Dermis blood vessel endothelial cell (primary cell): ENCODE measurements at places on chromosomes 3 and 15. TPM values are rescaled to one million over a fixed set of nuclear protein-coding genes. Genes with fewer than 3 reads are reported as not detected.

PRR20G gene
- total RNA-seq = not detected in 2 replicates

ATP8B4 gene
- total RNA-seq = 0.98 and 1.7 TPM in 2 replicates

LRRFIP2 gene
- total RNA-seq = 40.2 and 54.5 TPM in 2 replicates

DUOXA2 gene
- total RNA-seq = not detected in 2 replicates

CCPG1 gene
- total RNA-seq = 70.5 and 84.7 TPM in 2 replicates

FAM174B gene
- 31.1 and 37.7 TPM in 2 replicates for total RNA-seq

SCAMP5 gene
- total RNA-seq = 9.5 and 11.6 TPM in 2 replicates

CHRNB4 gene
- not detected in 2 replicates for total RNA-seq

ROBO2 gene
- total RNA-seq = not detected in 2 replicates

A4GNT gene
- not detected in 2 replicates for total RNA-seq

EPHA6 gene
- under 0.01 TPM in 1 of 2 replicates, not detected in the other for total RNA-seq

IGF2BP2 gene
- total RNA-seq = 30.0 and 61.2 TPM in 2 replicates

MUC13 gene
- not detected in 2 replicates for total RNA-seq

RLBP1 gene
- not detected in 2 replicates for total RNA-seq

PRSS50 gene
- total RNA-seq = not detected in 2 replicates

PLA2G4B gene
- 0.23 and 1.0 TPM in 2 replicates for total RNA-seq

TADA3 gene
- total RNA-seq = 39.5 and 60.6 TPM in 2 replicates

ACVR2B gene
- total RNA-seq = 4.2 and 7.3 TPM in 2 replicates

GCHFR gene
- 29.5 and 30.6 TPM in 2 replicates for total RNA-seq

GADL1 gene
- not detected in 2 replicates for total RNA-seq

SERPINI1 gene
- total RNA-seq = 1.5 and 2.3 TPM in 2 replicates

ITIH1 gene
- total RNA-seq = not detected in 2 replicates

YEATS2 gene
- 40.8 and 41.1 TPM in 2 replicates for total RNA-seq

CMTM8 gene
- total RNA-seq = 4.3 and 5.0 TPM in 2 replicates

NAALADL2 gene
- total RNA-seq = 0.56 and 1.4 TPM in 2 replicates

STX19 gene
- total RNA-seq = not detected in 2 replicates

TM6SF1 gene
- 34.7 and 41.9 TPM in 2 replicates for total RNA-seq

SORD gene
- total RNA-seq = 3.6 and 11.9 TPM in 2 replicates

MED12L gene
- under 0.01 and 0.05 TPM in 2 replicates for total RNA-seq

EDEM1 gene
- total RNA-seq = 18.0 and 22.9 TPM in 2 replicates

CPA3 gene
- 0.68 TPM in 1 of 2 replicates, not detected in the other for total RNA-seq

CDHR4 gene
- not detected in 2 replicates for total RNA-seq

FSIP1 gene
- total RNA-seq = 0.37 and 0.85 TPM in 2 replicates

UTS2B gene
- 0.68 TPM in 1 of 2 replicates, not detected in the other for total RNA-seq

CHRD gene
- 0.23 and 0.34 TPM in 2 replicates for total RNA-seq

GALK2 gene
- 54.4 and 73.5 TPM in 2 replicates for total RNA-seq
